ENCODE measurements at places on chromosomes 4 and X.

- peak; percentile 37 for DNase-seq
Measured at GRCh38 chrX:55135171-55135570, 46.4 kb downstream of the PAGE2 start.

GRCh38 chr4:42642101-42642797 is 14.7 kb downstream of the ATP8A1 start:
- DNase-seq = no peak

- DNase-seq = no peak
Measured at GRCh38 chrX:13855689-13856450, 39.0 kb upstream of the GPM6B start.

DNA sequence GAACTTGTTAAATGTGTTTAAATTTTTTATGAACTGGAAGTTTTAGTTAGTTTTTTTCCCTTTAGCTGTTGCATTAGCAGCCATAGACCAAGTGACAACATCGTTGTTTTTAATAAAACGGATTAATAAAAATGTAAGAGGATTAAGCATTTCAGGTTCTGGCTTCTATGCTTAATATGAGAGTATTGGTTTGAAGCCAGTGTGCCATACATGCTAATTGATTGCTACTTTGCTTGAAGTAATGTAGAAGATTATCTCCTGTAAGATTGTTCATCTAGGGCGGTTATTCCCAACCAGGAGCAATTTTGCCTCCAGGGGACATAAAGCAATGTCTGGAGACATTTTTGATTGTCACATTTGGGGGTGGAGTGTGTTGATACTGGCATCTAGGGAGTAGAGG is 54.3 kb downstream of the TLL1 start:
- no peak for DNase-seq

- no peak for DNase-seq
Measured at GRCh38 chr4:1900087-1900433, 28.9 kb downstream of the NSD2 start.

DNA sequence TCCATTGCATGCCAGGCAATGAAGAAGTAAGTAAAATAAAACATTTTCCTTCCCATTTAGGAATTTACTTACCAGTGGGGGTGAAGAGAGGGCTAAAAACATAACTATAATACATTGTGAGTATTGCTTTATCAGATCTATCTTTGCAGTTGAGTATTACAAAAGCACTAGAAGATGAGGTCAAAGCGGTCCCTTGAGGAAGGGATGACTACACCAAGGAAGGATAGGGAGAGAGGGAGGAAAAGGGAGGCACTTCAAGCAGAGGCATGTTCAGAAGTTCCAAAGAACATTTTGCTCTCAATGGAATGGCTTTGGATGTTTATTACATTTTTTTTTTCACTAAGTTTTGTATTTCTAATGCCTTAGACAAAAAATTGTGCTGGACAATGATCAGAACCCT is 127.8 kb downstream of the TET2 start:
- DNase-seq = no peak

GRCh38 chr4:179605196-179605595 is 2163.0 kb upstream of the AGA start:
- DNase-seq = no peak

- DNase-seq = no peak
Measured at GRCh38 chrX:53294024-53294648, 12.8 kb upstream of the IQSEC2 start.

GRCh38 chr4:41638866-41639265 is 100.9 kb downstream of the LIMCH1 start:
- no peak for DNase-seq

- no peak for DNase-seq
Measured at GRCh38 chr4:186820391-186820891, 96.8 kb upstream of the FAT1 start.

- DNase-seq = no peak
Measured at GRCh38 chr4:162016991-162017390, 146.8 kb downstream of the FSTL5 start.

DNA sequence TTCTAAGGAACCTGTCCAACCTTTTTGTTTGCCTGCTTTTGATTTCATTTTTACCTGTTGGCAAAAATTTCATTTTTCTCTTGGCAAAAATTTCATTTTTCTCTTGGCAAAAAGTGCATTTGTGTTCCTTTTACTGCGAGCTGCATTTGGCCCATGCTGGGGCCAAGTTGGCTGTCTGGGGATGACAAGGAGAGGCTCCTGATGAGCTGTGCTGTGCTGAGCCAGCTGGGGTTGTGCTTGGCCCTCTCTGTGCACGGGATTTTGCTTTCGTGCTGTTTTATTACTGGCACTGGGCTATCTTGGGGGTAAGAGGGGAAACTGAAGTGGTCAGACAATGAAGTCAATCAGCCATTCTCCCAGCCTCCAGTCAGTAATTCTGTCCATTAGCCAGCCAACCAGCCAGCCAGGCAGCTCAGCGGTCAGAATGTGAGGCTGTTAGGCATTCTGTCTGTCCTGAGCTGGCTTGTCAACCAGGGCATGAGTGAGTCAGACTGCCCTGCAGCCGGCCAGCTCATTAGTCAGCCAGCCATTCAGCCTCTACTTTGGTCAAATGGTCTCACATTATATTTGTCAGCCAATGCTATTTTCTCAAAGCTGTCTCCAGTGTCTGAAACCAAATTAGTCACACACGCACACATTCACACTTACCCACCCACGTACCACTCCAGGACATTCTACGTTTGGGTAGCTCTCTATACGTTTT is 56.9 kb upstream of the PRPS1 start:
- no peak for DNase-seq

DNA sequence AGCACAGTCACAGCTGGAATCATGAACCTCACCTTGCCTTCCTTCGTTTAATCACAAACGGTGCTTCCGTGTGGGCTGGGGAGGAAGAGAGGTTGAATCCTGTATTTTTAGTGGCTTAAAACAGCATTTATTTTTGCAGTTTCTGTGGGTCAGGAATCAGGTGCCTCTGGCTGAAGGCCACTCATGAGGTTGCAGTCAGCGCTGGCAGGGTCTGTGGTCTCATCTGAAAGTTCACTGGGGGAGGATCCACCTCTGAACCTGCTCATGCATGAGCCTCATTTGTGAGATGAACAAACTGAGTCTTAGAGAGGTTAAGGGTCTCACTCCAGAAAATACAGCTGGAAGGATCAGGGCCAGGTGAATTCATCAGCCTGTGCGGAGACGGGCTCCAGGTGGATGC is 17.1 kb upstream of the ABLIM2 start:
- DNase-seq = no peak

DNA sequence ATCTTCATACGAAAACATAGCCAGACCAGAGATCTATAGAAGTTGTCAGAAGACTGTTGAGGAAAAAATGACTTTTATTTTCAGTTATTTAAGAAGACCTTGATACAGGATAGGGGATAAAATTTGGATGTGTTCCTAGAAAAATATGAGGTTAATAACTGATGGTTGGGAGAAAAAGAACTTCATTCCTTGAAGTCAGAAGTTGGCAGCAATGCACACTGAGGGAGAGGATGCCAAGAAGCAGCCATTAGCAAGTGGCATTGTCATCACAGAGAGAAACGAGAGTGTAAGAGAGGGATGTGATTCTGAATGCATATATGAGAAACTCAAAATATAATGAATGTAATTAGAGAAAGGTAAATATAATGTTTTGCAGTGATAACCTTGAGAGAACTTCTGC is 382.1 kb upstream of the EPHA5 start:
- DNase-seq = no peak

DNA sequence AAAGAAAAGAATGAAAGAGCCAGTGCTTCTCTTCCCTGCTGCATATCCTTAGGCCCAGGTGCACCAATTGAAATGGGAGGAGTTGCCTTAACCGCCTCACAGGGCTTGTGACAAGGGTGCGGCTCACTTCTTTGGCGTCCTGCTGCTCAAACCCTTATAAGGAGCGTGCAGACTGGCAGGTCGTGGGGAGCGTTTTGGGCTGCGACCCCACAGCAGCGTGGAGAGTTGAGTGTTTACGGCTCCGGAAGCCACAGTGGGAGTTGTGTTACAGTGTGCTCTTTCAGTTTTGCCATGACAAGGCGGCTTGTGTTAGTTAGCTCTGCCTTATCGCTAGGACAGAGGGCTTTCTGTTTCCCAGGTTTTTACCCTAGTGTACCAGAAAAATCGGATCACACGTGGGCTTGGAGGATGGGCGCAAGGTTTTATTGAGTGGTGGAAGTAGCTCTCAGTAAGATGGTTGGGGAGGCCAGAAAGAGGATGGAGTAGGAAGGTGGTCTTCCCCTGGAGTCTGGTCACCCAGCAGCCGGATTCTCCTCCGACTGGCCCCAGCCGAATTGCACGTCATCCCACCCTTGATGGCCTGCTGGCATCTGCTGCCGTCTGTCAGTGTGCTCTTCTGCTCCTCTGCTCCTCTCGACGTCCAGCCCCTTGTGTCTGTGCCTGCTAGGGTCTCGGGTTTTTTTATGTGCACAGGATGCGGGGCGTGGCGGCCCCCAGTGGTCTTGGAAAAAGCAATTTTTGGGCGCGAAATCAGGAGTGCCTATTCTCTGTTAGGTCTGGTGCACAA is 718.9 kb downstream of the ARAP2 start:
- no peak for DNase-seq

DNA sequence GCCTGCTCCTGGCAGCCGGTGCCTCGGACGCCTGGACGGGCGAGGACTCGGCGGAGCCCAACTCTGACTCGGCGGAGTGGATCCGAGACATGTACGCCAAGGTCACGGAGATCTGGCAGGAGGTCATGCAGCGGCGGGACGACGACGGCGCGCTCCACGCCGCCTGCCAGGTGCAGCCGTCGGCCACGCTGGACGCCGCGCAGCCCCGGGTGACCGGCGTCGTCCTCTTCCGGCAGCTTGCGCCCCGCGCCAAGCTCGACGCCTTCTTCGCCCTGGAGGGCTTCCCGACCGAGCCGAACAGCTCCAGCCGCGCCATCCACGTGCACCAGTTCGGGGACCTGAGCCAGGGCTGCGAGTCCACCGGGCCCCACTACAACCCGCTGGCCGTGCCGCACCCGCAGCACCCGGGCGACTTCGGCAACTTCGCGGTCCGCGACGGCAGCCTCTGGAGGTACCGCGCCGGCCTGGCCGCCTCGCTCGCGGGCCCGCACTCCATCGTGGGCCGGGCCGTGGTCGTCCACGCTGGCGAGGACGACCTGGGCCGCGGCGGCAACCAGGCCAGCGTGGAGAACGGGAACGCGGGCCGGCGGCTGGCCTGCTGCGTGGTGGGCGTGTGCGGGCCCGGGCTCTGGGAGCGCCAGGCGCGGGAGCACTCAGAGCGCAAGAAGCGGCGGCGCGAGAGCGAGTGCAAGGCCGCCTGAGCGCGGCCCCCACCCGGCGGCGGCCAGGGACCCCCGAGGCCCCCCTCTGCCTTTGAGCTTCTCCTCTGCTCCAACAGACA is 4.4 kb downstream of the SOD3 start:
- DNase-seq = no peak

DNA sequence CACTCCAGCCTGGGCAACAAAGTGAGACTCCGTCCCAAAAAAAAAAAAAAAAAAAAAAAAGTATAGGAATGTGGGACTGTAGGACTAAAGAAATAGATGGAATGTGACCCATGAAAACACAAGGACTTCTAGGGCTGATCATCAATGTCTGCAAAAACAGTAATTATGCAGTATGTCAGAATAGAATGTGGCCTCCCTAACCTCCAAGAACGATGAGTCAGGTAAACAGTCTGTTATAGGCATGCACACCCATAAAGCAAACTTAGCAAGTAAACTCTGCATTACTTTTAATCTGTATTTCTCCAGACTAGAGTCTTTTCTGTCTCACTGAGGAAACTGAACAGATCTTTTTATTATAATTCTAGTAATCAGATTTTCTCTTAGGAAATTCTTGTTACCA is 233.4 kb downstream of the HNRNPD start:
- DNase-seq = no peak

DNA sequence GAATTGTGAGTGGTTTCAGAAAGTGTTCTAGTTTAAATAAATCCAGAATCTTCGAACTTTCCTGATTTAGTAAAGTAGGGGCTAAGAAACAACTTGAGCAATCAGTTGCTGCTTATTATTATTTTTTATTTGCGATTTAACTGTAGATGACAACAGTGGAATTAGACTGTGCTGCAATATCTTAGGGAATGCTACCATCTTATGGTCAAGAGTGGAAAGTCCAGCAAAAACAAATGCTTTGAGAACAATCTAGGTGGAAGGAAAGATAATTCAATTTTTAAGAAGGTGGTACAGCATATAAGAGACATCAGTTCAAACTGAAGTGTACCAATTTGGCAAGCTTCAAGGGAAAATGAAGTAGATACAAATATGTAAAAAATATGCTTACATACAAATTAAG is 73.3 kb downstream of the CYLC1 start:
- no peak for DNase-seq

DNA sequence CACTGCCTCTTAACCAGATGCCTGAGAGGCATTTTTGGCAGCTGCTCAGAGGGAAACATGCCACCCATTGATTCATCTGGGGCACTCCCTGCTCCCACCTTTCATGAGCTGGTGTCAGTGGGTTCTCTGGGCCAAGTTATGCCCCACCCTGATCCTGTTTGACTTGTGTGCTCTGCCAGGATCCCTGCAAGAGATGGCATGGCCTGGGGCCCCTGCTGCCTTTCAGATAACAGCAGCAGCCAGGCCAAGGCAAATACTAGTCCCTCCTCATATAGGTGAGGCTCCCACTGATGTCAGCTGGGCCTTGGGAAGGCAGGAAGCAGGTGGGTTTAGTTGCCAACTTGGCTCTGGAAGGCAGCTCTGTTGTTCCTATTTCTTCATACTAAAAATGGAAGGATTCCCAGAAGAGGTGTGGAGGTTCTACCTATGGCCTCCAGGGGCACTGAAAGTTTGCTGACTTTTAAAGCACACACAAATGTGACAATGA is 192.9 kb upstream of the RBPJ start:
- DNase-seq = no peak

- DNase-seq = no peak
Measured at GRCh38 chr4:13262816-13263215, 221.3 kb downstream of the RAB28 start.

GRCh38 chr4:47711646-47712045 is 126.2 kb downstream of the CORIN start:
- DNase-seq = no peak

DNA sequence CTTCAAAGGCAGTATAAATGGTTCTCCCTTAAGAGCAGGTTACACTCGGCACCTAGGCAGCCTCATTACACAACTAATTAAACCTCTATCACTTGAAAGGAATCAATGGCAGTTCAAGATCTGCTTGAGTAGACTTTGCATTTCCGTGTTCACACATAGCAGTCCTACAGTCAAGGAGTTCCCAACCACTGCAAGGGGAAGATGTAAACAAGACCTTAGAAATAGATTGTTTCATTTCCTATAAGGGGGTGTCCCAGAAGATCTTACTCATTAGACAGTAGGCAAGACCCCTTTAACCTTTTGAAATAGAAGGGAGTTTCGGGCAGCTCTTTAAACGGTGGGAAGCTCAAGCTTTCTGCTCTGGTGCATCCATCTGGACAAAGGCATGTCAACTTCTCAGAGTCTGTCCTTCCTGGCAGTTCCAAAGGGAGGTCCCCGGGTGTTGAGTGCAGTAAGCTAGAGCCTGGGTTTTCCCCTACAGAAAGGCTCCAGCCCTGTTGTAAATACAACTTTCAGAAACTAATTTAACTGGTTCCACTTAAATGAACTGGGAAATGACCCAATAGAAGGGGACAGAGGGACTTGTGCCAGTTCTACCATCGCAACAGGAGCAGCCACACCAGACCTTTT is 150.8 kb downstream of the RBMX2 start:
- no peak for DNase-seq
